Renal cortex interstitium (tissue), 15 donors: ENCODE measurements at places on chromosomes 6 and 20.

- no peak for DNase-seq
Measured at GRCh38 chr20:57508381-57508780, 16.6 kb downstream of the CTCFL start.

- DNase-seq, result no peak
Measured at GRCh38 chr20:57397693-57398108, 6.5 kb downstream of the RBM38 start.

- no peak for DNase-seq
Measured at GRCh38 chr6:74480561-74480960, 725.3 kb downstream of the COL12A1 start.

DNA sequence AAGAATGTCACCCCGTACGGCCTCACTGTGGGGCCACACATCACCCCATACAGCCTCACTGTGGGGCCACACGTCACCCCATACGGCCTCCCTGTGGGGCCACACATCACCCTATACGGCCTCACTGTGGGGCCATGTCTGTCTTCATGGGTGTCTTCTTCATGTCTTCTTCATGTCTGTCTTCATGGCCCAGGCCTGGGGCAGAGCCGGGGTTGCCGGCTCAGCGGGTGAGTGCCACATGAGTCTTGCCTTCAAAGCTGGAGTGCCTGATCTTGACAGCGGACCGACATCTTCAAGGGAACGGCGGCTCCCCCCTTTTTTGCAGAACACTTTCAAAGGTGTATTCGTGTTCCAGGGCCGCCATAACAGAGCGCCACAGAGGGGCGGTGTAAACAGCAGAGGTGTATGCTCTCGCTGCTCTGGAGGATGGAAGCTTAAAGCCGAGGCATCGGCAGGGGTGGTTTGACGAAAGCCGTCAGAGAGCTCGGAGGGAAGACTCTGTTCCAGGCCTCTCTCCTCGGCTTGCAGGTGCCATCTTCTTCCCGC, 365.0 kb downstream of the TAF4 start:
- DNase-seq, result no peak

- no peak for DNase-seq
Measured at GRCh38 chr20:49361862-49362660, 84.2 kb upstream of the ZNFX1 start.

DNA sequence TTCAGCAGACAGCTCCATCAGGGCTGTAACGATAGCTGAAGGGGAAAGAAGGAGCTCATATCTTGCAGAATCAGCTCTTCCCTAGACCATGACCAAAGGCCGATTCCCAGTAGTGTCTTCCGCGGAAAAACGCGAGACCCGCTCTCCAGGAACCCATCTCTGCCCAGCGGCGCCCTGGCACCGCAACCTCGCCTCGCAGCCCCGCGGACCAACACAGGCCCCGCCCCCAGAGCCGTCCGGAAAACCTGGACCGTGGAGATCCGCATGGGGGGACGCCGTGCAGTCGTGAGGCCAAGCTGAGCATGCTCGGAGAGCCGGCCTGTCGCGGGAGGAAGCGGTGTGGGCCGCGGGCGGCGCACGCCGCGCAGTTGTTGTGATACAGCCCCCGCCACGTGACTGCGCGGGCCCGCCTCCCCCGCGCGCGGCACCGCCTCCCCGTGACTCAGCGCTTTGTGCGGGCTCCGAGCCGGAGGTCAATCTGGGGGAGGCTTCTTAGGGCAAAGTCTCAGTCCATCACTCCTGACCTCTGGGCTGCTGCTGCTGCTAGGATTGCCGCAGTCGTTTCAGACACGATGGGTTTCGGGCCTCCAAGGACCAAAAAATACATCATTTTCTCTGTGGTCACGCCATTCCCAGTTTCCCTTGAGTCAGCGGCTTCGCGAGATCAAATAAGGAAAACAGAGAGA, 3.1 kb upstream of the GCLC start:
- peak; percentile 93 for DNase-seq

DNA sequence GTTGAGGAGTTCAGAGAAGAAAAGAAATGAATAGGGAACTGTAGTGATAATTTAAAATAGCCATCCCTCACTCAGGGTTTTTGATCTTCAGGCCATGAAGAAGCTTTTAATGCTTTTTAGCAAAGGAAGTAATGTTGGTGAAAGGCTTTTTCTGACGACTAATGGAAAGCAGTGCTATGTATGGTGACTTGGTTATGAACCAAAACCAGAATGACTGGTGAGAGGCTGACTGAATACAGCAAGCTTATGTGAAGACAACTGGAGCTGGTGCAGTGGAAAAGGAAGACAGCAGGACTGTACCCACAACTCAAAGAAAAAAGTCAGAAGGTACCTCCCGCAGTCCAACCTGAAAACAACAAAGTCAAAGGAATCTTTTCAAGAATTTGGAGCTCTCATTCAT, 118.8 kb downstream of the PRDM1 start:
- DNase-seq, result no peak

DNA sequence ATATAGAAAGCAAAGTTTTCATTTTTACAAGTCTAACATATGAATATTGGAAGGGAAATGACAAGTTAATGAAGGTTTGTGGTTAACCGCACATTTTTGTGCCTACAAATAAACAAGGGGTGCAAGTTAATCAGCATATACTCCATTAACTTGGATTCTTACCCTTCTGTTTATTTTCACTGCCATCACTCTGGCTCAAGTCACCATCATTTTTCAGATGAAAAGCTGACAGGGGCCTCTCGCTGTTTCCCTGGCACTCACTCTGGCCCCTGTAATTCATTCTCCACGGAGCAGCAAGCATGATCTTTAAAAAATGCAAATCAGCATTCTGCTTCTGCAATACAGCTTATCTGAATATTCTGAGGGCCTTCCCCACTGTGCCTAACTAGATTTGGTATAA, 29.8 kb downstream of the APCDD1L start:
- DNase-seq, result no peak

- DNase-seq, result peak; percentile 38
Measured at GRCh38 chr6:6811128-6812009, 222.8 kb downstream of the LY86 start.

GRCh38 chr6:63643862-63644261, 8.3 kb downstream of the PHF3 start:
- DNase-seq, result no peak

DNA sequence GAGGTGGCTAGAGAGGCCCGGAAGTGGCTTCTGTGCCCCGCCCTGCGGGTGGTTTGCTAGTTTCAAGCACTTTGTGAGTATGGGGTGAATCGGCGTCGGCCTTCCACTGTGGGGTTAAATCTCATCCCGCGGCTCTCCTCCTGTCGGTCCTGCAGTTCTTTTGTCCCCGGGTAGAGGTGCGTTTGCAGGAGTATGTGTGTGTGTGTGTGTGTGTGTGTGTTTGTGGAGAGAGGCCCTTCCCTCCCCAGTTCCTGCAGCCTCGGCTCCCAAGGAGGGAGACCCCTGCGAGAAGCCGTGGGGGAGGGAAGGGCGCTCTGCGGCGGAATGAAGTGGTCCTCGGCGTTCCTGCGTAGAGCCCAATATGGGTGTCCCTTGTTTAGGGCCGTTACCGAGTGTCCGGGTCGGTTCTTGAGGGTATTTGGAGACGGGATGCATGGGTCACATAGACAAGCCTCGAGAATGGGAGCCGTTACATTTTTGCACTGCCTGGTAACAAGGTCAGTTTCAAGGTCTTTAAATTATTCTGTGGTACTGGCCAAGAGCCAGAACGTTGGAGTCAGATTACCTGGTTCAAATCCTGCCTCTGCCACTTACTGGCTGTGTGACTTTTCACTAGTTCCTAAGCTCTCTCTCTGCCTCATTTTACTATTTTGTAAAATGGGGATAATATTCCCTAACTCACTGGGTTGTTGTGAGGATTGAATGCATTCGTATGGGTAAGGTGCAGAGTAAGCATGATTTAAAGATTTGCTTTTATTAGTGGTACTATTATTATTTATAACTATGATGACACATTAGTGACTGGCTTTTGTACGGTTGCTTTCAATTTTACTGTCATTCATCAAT, at the start of gene ZKSCAN3:
Gene ZKSCAN3 (plus strand): TSS at position 56 of the 846 bp plus-strand sequence. CDS start 9,640 bp downstream, outside the sequence.
- DNase-seq, result peak; percentile 68

DNA sequence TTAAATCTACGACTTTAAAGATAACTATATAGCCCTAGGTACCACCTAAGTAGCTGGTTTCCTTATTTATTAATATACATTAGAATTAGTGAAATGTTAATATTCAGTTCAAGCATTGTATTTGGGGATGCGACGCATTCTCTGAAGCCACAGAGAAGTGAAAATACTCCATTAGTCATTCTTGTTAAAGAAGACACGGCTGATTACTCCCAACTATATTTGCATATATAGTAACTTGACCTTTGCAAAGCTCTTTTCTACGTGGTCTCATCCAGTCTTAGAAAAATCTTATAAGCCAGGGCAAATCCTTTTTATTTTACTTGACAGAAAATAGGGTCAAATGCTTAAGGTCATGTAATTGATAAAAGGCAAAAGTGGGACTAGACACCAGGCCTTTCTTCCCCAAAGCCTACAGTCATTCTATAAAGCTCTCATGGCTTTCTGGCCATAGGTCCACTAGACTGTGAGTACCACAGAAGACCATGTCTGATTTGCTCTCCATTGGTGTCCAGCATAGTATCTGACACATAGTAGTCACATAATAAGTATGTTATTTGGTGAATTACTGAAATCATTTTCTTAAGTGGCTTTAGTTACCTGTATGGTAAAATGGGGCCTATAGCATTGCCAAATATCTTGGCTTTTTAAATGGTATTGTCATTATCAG, 11.3 kb downstream of the ZHX3 start:
- no peak for DNase-seq

DNA sequence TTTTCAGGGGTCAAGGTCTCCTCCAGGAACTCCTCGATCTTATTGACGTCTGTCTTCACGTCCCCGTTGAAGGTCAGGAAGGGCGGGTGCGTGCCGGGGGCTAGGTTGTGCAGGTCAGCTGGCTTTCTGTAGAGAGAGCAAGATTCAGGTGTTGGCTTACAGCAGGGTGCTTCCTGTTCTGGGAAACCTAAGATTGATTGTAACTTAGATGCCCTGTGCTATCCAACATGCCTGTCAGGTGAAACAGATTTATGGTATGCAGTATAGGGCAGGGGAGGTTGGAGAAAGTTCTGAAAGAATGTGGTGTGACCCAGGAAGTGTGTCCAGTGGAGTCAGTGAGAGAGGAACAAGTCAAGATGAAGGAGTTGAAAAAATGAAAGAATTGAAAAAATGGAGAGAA, 66.4 kb downstream of the CLIC5 start:
- no peak for DNase-seq

- no peak for DNase-seq
Measured at GRCh38 chr6:5905431-5906339, 101.0 kb downstream of the NRN1 start.

DNA sequence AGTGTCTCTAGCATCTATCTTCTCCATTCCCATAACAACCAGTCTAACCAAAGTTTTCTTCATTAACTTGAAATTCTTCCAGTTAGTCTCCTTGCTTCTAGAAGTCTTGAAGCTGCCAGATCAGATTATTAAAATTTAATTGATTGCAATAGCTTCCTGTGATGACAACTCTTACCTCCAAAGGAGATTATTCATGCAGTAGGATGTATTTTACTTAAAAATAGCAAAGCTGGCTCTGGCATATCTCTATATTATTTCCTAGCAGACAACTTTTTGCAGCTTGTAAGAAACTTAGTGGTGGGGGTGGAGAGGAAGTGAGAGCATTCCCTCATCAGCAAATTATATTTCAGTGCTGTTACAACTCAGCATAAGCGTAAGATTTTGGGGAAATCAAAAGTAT, 290.4 kb downstream of the GRIK2 start:
- DNase-seq, result no peak

DNA sequence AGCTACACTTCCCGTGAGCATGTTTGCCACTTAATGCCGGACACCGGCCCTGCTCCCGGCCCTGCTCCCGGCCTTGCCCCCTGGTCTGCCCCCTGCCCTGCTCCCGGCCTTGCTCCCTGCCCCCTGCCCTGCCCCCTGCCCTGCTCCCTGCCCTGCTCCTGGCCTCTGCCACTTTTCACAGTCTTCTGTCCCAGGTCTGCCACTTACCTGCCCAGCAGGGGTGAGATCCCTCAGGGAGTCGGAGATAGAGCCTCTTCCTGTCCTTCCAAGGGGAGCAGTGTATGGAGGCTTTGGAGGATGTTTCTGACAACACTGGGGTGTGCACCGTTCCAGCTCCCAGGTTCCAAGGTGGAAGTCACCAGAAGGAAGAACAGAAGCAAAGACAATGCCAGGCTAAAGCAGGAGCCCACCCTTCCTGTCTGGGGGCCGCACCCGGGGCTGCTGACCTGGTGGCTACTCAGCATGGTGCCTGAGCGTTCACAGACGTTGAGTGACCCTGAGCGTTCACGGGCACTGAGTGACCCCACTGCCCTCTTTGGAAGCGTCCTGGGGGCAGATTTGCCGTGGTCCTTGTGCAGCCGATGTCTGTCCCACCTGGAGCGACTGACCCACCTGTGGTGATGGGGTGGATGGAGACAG, 199.8 kb downstream of the DLL1 start:
- no peak for DNase-seq

- no peak for DNase-seq
Measured at GRCh38 chr6:1770968-1771723, 161.4 kb downstream of the FOXC1 start.

DNA sequence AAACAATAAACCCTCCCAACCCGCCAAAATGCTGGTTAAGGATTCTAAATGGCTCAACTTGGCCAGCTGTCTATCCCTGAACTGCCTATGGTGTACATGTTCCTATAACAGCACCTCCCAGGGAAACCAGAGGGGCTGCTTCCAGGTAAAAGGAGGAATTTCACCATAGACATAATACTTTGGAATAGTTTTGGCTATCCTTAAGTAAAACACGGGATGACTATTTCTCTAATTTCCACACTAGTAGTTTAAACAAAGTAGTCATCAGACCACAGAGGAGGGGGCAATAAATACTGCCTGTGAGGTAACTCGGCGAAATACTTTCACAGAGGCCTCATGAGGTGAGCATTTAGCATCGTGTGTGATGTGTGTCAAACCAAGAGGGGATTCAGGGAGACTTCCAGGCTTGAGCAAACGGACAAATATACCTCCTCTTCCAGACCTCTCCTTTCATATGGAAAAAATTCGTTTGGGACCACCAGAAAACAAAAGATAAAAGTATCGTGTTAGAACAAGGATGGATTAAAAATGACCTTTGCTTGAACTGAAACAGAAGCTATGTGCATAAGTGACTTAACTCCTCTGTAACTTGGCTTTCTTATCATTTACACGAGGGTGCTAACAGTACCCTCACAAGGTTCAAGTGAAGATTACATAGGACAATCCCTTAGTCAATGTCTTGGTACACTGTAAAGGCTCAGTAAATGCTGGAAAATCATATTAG, 1.0 kb upstream of the XRN2 start:
- DNase-seq, result no peak

DNA sequence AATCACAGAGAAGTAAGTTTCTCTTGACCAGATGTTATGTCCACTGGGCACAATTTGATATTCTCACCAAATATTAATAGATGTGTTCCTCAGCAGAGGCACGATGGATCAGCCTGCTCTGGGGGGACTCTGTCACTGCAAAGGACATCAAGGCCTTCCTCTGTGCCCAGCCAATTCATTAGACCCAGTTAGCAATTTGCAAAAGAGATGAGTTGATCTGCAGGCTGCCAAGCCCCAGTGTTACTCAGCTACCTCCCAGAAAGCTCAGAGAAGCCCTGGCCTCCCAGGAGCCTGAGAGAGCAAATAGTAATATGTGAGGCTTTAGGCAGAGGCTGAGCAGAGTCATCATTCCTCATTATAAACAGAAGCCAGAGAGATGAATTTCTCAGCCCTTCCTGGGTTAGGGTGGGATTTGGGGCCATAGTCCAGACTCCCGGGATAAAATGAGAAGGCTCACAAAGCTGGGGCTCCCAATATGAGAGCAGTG, 54.2 kb downstream of the ZNF831 start:
- no peak for DNase-seq
